ENCODE measurements at places on chromosomes 12 and 14. TPM values are rescaled to one million over a fixed set of nuclear protein-coding genes. Genes with fewer than 3 reads are reported as not detected.

- no peak for DNase-seq
Observed at GRCh38 chr14:21940887-21941856, 267.6 kb upstream of the OR4E1 start.

DNA sequence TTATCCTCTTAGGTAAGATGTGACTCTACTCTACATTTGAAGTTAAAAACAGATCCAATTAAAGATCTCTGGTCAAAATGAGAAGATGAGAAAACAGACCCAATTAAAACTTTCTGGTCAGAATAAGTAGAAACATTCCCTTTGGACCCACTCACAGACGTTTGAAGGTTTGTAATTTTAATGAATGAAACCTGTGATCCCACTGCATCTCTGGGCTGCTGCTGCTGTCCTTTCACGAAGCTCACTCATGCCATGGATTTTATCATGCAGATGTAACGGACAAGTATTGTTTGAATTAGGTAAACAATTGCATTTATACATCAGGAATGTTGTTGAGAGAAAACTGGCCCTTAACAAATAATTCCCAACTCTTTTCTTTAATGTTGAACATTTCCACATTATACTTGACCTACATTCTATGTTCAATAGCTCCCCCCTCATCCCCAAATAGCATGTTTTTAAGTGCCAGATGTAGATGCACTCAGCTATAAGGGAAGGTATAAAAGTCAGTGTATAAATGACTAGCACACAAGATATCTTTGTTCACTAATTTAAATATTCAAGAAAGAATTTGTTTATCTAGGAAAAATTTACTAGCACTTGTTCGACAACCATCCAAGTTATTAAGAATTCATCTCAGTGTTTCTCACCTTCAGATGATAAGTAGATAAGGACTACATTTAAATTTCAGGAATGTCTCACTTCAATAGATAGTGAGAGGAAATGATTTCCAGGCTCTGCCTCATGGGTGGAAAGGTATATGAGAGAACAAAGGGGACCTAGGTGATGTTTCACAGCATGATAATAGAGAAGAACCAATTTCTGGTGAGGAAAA, 202.3 kb upstream of the LMNTD1 start:
- no peak for DNase-seq

GRCh38 chr14:76653875-76654572, 107.2 kb upstream of the VASH1 start:
- no peak for DNase-seq

DNA sequence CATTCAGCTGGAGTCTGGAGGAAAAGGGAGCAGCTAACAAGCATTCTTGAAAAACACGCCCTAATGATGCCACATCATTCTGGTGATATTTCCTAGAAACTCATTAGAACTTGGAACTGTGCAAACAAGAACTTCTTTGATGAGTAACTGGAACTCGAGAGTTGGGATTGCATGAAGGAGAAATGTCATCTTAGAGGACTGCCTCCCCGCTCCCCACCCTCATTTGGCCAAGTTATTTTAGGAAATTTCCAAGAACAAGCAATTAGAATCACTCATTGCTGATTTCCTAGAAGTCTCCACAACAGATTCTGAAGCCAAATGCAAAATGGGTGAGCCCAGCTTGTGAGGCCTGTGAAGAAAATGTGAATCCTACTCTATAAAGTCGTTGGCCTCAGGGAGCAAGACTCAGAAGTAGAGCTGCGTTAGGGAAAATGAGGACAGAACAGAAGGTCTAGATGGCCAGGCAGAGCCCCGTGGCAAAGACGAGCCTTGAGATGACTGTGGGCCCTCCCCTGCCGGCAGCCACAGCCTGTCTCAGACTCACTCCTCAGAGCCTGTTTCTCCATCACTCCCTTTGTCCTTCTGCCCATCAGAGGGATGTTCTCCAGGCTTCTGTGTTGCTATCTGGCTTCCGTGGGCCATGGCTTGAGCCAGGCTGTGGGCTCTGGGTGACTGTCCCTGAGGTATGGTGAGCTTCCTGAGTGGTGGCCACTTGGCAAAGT, 38.4 kb downstream of the RTL1 start:
- DNase-seq = peak; percentile 80

The LMNTD1 gene
- not detected for total RNA-seq

DNA sequence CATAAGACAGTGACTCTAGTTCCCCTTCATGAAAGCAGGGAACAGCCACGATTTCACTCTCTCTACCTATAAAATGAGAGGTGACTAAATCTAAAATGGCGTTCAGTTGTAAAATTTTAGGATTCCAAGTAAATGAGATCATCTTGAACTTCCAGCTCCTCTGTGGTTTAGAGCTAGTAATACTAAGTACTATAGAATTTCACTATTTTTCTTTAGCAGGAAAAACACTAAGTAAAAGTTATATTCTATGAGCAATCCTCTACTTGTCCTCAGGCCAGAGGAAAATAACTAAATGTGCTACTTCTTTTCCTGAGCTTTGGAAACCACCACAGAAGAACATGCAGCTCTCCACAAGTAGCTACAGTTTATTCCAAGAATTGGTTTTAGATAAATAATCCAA, 55.6 kb downstream of the NIN start:
- DNase-seq = peak; percentile 84

DNA sequence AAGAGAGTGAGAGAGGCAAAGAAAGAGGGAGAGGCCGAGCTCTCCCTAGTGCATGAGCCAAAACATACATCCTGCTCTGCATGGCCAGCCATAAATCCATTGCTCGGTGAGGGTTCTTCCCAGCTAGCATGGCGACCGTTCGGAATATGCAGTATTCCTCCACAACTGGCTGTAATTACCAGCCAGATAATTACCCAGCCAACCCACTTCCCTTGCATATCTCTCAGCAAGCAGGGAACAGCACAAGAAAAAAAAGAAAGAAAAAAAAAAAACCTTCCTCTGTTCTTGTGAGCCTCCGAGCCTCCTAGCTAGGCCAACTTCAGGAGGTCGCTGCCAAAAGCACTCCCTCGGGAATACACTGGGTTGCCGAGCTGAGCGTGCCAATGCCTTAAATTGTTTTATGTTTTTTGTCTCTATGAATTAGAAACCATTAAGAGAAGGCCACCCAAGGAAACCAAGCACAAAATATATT, 567.9 kb downstream of the MED13L start:
- no peak for DNase-seq

- DNase-seq = no peak
Observed at GRCh38 chr12:5222729-5223128, 179.1 kb downstream of the KCNA5 start.
